ENCODE measurements at places on chromosomes 2 and 18.

- no peak for DNase-seq
Observed at GRCh38 chr2:2621855-2622254, 290.8 kb upstream of the MYT1L start.

DNA sequence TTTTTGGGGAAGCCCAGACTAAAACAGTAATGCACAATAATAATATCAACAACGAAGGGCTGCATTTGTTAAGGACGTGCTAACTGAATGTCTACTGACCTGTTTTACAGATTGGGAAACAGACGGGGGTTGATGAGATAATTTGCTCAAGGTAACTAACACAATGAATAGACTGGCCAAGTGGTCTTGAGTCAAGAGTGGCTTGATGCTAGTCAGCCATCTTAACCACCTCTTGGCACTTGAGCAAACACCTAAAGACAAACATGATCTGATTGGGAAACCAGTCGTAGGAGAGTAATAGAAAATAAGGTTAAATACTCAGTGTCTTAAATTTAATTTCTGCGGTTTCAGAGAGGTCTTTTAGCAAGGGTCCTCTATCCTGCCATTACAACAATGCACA lies 14.2 kb downstream of the RHBDD1 start:
- DNase-seq: no peak

DNA sequence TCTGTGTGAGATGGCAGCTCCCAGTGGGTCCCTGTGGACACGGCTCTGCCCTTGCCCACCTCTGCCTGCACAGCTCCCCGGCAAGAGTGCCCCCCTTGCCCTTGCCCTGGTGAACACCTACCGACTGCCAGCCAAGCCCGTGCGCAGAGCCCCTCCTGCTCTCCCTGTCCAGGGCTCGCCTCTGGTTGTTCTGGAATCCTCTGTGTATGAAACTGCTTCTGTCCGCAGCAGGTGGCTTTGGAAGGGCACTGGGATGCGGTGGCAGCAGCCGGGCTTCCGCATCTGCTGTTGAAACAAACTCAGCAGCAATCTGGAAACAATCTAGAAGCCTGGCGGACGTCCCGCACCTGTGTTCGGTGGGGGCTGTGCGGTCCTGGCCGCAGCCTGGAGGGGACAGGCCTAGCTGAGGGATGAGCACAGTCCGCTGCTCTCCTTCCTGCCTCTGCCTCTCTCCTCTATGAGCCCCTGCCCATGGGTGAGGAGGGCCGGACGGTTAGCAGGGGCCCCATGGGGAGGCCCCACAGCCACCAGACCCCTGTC lies 34.0 kb upstream of the KLF11 start:
- peak; percentile 37 for DNase-seq

DNA sequence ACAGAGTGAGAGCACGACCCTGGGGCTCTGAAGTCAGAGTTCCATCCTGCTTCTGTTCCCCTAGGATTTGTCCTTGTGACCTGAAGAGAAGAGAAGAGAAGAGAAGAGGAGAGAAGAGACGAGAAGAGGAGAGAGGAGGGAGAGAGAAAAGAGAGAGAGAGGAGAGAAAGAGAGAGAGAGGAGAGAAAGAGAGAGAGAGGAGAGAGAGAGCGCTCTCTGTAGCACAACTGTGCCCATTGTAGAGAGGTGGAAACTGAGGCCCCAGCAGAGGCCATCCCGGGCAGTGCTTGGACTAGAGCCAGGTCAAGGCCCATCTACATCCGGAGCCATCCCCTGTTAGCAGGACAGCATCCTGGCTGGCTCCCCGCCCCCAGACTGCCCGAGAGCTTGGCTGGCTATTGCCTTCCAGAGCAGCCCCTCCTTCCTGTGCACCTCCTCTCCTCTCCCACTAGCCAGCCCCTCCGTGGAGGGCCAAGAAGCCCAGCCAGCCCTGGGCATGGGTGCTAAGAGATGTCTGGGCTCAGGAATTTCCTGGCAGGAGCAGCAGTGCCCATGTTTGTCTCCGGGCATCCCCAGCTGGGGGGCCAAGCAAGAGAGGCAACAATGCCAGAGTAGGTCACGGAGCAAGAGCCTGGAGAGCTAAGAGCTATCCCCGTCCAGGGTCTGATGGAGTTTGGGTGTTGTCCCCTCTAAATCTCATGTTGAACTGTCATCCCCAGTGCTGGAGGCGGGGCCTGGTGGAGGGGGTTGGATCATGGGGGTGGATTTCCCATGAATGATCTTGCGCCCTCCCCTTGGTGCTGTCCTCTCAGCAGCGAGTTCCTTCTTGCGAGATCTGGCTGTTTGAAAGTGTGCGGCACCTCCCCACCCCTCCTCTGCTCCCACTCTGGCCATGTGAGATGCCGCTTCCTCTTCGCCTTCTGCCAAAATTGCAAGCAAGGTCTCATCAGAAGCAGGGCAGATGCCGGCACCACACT lies 18.2 kb upstream of the GPR55 start:
- no peak for DNase-seq

DNA sequence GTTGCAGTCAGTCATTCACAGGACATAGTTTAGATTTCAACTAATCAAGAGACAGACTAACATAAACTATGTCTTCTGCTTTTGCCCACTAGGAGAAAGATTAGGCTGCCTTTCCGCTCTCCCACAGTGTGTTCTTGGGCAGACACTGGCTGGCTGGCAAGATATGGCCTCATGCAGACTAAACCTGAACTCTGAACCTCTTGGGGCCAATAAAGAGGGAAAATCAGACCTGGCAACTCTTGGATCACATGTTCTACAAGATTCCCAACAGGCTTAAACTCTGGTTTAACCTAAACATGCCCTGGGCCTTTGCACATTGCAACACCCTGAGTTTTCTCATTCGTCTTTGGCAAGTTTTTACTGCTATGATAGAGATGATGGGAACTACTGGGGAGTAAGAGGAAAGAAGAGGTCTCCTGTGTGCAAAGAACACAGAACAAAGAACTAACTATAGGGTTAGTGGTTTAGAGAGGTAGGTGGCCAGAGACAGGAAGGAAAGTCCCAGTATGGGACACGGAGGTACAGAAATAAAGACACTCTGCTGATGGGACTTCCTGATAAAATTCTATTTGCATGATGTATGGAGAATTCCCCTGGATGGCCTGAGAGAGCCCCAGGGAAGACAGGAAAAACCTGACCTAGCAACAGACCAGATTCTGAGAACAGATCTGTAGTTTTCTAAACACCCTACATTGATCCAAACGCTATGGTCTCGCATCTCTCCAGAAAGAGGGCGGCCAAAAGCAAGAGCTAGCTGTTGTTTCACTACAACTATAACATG lies 2.0 kb upstream of the ATRAID start:
- DNase-seq: no peak
